ENCODE measurements at places on chromosomes 6 and 20.

DNA sequence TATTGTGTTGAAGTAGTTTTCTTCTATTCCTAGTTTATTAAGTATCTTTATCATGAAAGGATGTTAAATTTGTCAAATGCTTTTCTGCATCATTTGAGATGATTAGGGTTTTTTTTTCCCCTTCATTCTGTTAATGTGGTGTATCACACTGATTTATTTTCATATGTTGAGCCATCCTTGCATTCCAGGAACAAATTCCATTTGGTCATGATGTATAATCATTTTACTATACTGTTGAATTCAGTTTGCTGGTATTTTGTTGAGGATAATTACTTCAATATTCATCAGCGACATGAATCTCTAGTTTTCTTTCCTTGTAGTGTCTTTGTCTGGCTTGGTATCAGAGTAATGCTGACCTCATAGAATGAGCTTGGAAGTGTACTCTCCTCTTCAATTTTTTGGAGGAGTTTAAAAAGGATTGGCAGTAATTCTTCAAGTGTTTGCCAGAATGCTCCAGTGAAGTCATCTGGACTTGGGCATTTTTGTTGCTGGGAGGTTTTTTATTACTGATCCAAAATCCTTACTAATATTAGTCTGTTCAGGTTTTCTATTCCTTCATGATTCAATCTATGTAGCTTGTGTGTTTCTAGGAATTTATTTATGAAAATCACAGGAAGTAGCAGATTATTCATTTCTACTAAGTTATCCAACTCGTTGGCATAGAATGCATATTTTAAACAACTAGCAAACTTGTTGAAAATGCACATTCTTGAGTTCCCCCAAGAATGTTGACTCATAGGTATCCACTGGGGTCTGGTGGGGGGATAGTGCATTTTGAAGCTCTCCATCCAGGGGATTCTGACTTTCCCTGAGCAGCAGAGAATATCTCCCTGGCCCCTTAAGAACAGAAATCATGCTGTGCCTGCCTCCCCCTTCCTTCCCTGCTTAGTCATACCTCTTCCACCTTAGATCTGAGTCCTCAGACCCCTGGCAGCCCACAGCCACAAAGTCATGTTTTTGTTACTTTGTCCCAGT lies 187.1 kb downstream of the BMP7 start:
- no peak for DNase-seq

- no peak for DNase-seq
These were observed 47.2 kb downstream of the NOL4L start for GRCh38 chr20:32537657-32538525.

GRCh38 chr6:140403020-140403419 lies 1028.6 kb upstream of the CITED2 start:
- DNase-seq: no peak

DNA sequence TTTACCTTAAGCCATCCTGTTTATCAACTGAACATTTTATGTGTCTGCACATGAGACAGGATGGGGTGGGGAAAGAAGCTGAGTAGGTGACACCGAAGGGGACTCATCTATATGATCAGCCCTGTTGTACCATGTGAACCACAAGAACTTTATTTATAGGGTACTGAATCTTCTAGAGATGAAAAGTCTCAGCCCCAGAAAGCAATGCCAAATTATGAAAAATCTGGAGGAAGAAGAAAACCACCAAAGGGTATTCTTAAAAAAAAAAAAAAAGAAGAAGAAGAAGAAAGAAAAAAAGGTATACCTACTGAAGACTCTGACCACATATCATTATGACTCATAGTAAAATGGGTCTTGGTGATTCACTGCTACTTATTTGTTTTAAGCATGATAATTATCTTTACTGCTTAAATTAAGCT lies 39.8 kb upstream of the HBS1L start:
- peak; percentile 37 for DNase-seq

GRCh38 chr20:51227744-51228143 lies 204.8 kb upstream of the KCNG1 start:
- no peak for DNase-seq

Measured in HT1080 (cell line).